NCI-H1694 treated with DMSO at 0.1 percent for 48 hours (cell line): ENCODE measurements at places on chromosomes 2 and 18.

DNA sequence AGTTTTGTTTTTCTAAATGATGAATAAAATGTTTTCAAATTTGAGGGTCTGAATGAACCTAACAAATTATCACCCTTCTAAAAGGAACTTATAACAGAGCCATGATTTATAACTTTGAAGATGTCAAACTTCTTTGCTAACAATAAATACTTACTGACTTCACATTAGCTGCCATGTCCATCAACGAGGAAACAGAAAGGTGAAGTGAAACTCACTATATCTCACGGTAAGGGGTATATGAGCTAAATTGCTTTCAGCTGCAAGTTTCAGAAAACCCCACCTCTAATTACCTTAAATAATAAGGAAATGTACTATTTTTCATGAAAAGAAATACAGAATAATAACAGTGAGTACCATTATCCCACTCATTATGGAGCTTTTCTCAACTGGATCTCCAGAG, 350.8 kb upstream of the NT5C1B start:
- DNase-seq, result no peak

- DNase-seq, result no peak
These were observed 138.1 kb downstream of the WDR7 start for GRCh38 chr18:56789004-56789888.

DNA sequence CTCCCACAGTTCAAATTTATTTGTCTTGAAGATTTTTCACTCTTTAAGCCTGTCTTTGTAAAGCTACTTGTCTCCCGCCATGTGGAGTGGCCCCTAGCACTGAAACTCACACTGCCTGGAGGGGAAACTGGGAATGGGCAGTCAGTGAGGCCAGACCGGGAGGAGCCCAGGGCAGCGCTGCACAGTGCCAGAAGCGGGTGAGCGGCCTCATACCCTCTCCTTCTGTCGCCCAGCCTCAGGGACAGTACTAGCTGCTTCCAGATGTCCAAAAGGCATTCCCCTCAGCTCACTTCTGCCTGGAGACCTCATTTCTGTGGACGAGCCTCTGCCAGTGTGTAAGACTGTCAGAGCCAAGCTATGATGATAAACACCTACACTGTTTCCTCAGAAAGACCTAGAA, 79.9 kb downstream of the SEPTIN10 start:
- DNase-seq, result no peak

DNA sequence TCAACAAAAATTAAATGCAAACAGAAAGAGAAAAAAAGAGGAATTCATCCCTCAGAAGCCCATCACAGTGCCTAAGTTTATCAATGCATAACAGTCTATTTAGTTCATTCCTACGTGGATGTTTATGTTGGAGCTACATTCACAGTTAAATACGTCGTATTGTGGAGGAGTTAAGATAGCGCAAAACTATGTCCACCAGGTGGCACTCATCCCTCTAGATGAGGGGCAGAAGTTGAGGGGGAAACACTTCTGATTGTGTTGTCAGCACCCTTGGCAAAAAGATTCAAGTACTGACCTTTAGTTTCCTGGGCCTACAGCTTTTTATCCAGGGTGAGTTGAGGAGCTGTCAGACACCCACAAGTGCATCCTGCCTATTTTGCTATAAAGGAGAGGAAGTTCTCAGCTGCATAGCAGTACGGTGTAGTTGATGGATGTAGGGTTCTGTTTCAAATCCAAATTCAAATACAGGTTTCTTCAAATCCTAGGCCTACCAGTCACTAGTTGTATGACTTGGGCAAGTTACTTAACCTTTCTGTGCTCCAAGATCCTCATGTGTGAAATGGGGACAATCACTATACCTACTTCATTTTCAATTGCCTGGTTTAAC, 26.8 kb upstream of the MYO1B start:
- peak; percentile 68 for DNase-seq
